ENCODE measurements at places on chromosomes 5 and 9.

DNA sequence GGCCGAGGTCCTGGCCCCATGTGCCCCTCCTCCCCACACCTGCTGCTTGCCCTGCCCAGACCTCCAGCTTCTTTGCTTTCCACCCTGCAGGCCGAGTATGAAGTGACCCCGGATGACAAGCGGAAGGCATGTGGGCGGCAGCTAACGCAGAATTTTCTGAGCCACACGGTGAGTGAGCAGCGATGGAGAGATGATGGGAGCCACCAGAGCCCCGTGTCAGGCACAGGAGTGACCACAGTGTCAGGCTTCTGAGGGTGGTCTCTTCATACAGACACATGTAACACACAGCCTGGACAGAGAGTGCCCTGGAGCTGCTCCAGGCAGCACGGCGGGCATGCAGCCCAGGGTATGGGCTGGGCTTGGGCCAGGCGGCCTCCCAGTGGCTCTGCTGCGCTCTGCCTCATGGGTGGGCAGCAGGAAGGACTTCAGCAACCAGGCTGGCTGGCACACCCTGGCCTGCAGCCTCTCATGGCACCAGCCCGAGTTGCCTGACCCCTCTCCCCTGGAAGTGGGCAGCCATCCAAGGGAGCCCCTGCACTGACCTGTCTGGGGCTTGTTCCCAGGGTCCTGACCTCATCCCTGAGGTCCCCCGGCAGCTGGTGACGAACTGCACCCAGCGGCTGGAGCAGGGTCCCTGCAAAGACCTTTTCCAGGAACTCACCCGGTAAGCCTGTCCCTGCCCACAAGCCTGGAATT, 5.8 kb downstream of the GRK6 start:
- no peak for DNase-seq

DNA sequence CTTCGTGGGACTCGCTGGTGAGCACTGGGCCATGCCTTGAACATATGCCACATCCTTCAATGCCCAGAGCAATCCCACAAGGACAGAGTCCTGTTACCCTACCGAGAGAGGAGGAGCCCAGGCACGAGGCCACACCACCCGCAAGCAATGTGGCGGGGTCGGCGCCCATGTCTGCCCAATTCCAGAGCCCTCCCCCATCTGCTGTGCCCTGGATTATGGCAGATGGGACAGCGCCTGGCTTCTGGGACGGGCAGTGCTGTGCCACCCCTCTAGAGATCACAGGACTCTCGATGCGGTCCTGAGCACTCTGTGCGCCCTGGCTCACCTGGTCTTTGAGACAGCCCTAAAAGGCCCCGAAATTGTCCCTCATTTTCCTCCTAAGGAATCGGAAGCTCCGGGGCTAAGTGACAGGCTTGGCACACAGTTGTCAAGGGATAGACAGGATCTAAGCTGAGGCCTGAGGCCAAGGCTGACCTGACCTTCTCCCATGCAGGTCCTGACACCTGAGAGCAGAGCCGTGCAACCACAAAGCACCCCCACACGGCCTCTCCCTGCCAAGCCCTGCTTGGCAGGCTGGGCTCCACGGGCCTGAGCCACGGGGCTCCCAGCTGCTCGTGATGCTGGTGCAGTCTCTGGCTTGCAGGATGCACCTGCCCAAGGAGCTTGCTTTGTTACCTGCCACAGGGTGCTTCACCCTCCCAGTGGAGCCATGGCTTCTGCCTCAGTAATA, 48.8 kb downstream of the PRRT1B start:
- DNase-seq: no peak

DNA sequence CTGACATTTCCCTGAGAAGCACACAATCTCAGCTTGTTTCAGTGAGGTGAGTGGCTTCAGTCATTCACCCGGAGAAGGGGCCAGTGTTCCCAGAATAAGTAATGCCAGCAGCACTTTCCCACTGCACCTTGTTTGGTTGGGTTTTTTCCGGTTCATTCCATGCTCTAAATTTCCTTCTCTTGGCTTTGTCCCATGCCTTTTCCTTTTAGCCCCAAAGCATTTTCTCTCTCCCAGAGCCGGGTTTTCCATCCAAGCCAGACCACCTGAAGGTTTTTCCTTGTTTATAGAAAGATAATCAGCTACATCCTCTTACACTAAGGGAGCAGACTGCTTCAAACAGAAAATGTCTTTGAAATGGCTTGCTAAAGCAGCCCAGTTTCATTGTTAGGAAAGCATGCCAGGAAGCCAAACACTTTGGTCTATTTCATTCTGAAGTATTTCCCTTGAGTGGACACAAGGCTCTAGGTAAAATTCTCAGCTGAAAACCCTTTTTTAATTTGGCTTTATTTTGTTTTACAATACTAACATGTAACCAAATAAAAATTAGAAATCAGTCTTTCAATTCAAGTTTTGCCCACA, 501.6 kb downstream of the DTWD2 start:
- no peak for DNase-seq

- DNase-seq: no peak
These were observed 39.0 kb downstream of the ITK start for GRCh38 chr5:157219491-157220271.
